NCI-H524 (cell line): ENCODE measurements at places on chromosomes 16 and 17.
A peak's percentile ranks its signal among the peaks of the same experiment; 100 is the strongest.

DNA sequence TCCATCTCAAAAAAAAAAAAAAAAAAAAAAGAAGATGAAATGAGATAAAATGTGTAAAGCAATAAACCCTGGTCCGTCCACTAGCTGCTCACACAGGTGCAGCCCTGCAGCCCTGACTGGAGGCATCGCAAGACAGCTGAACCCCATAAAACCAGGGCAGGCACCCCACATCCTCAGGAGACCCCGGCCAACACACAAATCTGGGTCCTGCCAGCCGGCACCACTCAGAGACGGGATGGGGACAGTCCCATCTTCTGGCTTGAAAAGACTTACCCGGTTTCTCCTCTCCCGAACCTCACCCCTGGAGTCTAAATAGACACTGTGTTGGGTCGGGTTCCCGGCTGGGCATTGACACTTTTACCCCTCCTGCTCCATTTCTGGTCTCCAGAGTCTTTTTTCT, 52.7 kb upstream of the TNRC6C start:
- DNase-seq: no peak

GRCh38 chr17:77571155-77571981, 387.1 kb upstream of the TNRC6C start:
- DNase-seq: peak; percentile 92

DNA sequence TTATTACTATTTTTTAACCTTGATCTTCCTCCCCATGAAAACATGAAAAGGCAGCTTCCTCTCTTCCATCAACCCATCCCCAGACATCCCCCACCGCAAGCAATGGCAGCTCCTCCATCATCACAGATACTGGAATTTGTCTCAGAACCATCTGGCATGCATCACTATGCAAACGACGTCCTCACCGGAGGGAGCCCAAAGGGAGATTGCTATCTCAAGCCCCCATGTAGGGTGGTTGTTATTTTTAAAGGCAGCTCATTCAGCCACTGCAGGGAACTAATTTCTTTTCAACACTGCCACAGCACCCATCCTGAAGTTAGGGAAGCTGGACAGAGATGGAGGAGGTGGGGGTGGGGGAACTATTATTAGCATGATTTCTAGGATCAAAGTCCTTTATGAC, 222.5 kb downstream of the FOXL1 start:
- DNase-seq: no peak

- no peak for DNase-seq
Measured at GRCh38 chr17:49520386-49521087, 25.4 kb downstream of the NGFR start.

DNA sequence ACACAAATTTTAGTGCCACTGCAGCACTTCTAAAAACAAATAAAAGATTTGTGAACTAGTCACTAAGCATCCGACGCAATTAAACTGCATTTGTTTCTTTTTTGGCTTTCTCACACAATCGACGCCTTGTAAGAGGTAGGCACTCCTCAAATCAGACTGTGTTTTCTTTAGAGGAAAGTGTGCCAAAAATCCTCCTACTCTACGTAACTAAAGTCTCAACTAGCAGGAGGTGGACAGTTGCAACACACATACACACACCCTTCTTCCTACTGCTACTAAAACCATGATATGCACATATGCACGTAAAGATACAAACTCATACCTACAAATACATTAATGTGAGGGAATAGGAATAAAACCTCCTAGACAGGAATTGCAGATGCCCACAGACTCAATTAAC, 844.7 kb upstream of the SOX9 start:
- DNase-seq: no peak

DNA sequence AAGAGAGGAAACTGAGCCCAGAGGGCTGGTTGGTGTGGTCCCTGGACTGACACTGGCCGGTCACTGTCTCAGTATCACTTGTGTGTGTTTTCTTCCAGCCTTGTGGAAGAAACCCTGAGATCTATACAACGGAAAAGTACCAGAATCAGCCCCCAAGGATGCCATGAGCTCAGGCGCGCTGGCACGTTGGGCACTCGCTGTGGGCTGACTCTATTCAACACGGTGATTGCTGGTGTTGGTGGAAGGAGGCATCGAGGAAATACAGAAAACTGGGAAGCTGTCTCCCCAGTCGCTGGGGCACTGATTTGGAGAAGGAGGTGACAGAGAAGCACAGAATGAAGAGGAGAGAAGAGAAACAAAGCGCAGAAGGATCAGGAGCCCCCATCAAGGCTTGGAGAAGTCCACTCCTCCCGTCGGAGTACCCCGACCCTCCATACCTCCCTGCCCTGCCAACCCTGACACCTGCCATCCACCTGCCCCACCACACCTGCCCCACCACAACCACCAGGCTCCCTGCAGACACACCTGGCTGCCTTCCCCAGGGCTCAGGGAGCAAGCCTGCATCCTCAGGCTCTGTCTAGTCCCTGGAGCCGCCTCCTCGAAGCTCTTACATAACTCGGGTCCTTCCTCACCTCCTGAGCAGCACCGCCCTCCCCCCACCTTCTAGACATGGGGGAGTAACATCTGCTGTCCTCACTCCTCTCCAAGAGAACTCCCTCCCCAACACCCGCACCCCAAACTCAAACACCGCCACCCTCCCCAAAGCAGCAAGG, 66.5 kb downstream of the RBFOX3 start:
- DNase-seq: peak; percentile 49

- DNase-seq: no peak
Measured at GRCh38 chr16:65316808-65317207, 194.9 kb upstream of the CDH11 start.

GRCh38 chr17:70677783-70678647, 508.7 kb downstream of the KCNJ2 start:
- DNase-seq: no peak

DNA sequence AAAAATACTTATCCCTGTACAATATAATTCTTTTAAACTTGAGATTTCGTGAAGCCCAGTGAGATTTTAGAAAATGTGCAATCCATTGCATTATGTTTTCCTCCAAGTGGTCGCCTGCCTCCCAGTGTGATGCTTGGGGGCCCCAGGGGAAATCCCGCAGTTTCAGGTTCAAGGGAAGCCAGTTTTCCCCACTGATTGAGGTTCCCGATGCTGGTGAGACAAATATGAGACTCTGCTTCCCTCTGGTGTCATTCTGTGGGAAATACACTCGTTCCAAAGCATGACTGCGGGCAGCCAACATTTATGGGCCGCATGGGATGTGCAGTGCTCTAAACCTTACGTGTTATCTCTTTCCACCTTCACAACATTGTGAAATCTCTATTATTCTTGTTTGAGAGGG, 200.8 kb downstream of the PRKCB start:
- DNase-seq: peak; percentile 42

DNA sequence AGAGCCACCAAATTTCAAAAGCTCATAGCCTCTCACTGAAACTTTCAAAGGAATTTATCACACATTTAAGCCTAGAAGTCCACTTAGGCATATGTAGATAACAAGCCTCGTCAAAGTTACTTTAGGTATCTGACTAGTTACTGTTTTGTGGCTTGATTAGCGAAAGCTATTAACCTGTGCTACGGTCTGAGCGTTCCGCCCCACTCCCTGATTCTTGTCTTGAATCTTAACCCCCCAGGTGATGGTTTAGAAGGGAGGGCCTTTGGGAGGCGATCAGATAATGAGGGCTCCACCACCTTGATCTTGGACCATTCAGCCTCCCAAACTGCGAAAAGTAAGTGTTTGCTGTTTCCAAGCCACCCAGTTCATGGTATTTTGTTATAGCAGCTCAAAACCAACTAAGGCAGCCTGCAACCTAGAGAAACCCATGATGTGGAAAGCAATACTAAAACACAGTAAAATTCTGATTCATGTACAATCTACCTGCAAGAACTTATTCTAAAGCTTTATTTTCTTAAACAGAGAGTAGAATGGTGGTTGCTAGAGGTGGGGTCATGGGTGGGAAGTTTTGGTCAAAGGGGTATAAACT, 7.1 kb downstream of the HSDL1 start:
- no peak for DNase-seq

DNA sequence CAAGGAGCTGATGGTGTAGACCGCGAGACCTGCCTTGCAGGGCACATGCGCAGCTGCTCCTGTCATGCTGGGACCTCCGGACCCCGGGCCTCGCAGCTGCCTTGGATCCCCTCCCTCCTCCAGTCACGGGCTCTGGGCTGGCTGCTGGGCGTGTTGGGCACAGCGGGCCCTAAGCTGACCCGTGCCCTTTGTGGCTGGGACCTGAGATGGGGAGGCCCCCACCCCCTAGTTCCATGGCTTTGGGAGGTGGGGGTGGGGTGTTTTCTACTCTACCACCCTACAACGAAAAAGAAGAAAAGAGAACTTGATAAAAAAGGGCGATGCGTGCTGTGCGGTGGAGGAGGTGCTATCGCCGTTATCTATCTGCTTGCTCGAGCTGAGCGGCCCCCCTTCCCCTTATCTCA, 14.5 kb downstream of the ZFPM1 start:
- no peak for DNase-seq

DNA sequence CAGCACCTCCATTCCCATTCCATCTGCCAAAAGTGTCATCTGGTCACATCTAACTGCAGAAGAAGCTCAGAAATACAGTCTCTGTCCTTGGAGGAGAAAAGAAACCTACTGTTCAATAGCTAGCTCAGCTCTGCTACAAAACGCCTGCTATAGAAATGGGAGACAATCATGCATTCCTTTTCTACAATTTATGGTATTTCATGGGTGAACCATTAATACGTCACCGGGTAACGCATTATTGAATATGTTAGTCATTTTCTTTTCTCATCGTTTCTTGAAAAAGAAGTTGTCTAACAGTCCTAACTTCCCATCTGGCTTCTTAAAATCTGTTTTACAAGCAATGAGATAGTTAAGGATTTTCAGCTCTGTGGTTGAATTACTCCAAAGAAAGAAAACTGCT, 496.7 kb upstream of the RBFOX1 start:
- no peak for DNase-seq

- DNase-seq: no peak
Measured at GRCh38 chr17:47649972-47650524, 329 bp downstream of the KPNB1 start.

DNA sequence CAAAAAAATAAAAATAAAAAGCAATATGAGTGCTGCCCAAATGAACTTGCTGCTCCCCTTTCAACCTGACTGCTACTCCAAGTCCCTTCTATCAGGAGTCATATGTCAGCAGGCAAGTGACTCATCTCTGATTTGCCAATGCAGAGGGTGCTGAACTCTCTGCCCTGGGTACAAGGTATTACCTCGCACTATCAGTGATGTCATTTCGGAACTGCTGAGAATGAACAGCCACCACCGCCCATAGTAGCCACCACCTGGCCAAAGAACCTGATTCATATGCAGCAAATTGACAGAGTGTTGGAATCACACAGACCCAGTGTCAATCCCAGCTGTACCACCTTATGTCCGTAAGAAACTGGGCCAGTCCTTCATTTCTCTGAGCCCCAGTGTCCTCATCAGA, 31.2 kb downstream of the LYRM9 start:
- no peak for DNase-seq

DNA sequence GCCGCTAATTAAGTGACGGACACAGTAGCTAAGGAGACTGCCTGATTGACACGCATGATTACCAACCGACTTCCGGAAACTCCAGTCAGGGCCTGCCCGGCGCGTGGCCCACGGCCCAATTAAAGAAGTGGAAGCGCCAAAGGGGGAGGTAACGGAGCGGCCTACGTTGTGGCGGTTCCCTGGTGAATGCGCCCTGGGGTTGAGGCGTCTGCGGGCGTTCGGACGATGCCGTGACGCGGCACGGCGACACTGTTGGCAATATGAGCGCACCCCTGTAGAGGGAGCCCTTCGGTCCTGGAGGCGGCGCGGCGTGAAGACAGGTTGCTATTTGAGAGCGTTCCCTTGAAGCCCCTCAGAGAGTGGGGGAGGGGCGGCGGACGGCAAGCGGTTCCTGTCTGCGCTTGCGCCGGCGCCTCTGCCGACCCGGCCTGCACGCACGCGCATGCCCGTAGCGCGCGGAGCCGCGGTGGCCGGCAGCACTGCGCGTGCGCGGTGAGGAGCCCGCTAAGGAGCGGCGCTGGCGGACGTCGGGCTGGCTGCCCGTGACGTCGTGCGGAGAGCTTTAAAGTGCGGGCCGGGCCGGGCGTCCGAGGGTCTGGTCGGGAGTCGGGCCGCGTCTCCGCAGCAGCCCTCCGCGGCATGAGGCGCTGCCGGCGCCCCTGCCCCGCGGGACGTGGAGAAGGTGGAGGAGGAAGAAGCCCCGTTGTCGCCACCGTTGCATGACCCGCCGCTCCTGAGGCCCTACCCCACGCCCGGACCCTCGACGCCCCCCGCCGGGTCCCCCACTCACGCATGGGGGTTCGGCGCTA, at the start of gene ALKBH5:
ALKBH5 (plus strand) TSS at position 495 of the 809 bp plus-strand sequence. CDS start 416 bp downstream, outside the sequence.
- peak; percentile 97 for DNase-seq

- DNase-seq: no peak
Measured at GRCh38 chr17:81261096-81261495, 22.0 kb downstream of the NDUFAF8 start.

GRCh38 chr17:21019976-21020586, 22.7 kb downstream of the USP22 start:
- peak; percentile 31 for DNase-seq

DNA sequence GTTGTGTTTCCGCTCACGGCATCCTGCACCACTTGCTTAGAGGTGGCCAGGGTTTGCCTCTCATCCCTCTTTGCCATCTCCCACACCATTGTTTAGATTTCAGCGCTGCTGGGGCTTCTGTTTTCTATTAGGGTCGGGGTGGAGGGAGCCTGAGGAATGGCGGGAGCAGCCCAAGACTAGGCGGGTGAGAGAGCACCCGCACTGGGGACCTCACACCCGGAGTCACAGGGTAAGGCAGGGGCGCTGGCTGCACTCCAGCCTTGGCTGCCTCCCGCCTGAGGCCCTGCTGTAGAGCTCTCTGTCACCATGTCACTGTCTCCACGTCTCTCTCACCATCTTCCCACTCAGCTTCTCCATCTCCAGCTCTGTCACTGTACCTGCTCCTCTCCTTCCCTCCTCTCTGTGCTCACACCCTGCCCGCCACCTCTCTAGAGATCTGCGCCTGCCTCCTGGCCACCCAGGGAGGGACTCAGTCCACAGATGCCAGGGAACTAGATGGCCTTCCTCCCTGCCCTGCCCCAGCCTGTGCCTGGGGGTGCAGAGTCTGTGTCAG, 32.8 kb upstream of the ABCC3 start:
- no peak for DNase-seq

- no peak for DNase-seq
Measured at GRCh38 chr17:9859781-9860180, 34.1 kb downstream of the GLP2R start.

- no peak for DNase-seq
Measured at GRCh38 chr16:3138823-3139426, 4.1 kb downstream of the ZNF213 start.
